Coronary artery (tissue), 2 donors: ENCODE measurements at places on chromosomes 7 and 10.

DNA sequence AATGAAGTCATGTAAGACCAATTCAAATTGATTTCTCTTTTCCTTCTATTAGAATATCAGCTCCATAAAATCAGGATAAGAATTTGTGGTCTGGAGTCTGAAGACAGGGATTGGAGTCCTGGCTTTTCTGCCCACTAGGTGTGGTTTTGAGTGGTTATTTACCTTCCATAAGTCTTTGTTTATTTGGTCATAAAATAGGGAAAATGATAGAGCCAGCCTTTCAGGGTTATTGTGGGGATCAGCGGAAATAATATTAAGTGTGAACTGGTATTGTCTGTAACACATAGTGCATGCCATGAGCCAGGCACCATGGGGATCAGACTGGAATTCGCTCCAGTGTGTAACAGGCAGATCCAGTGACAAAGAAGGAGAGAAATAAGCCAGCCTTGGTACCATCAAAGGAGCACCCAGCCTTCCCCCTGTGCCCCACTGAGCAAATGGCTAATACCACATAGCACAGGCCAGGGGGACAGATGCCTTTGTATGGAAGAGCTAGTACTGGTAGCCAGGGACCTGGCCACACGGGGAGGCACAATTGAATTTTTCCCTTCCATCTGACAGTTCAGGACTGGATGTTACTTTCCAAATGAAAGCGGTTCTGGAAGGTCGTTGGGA, 509.7 kb upstream of the PODXL start:
- DNase-seq = peak; percentile 41

GRCh38 chr10:26952094-26952493, 91.3 kb upstream of the ABI1 start:
- DNase-seq = no peak

DNA sequence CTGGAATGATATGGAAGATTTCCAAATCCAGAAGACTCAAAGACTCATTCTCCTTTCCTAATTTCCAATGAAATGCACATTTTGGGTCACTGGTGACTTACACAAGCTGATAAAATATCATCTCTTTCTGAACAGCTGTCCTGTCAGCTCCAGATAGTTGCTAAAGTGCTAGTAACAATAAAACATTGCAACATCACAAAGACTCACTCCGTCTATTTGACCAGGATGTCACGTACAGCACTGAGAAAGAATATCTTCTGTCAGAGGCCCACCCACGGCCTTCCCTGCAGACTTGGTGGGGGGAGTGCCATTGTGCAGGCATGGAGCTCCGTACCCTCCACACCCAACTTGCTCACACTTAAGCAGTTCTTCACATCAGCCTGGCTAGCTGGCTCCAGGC, 78.9 kb upstream of the EGR2 start:
- no peak for DNase-seq

DNA sequence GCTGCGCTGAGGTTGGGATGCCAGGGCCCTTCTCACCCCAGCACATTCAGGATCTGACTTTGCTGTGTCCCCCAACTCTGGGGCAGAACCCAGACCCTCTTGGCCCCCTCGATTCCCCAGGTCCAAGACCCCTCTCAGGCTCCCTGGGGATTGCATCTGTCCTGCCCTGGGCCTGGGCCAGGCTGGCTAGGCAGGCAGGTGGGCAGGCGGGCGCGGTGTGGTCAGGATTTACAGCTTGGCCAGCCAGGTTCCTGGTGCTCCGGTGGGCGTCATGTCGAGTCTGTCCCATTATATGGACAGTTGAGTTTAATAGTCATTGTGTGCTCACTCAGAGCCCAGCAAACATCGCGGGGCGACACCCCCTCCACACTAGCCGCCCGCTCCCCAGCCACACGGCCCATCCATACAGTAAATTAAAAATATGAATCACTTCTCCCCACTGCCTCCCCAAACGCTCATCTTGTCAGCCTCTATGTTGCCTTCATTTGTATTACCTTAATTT, 23.5 kb downstream of the POLL start:
- DNase-seq = peak; percentile 68

- DNase-seq = no peak
Observed at GRCh38 chr7:17448479-17449423, 150.3 kb downstream of the AHR start.

DNA sequence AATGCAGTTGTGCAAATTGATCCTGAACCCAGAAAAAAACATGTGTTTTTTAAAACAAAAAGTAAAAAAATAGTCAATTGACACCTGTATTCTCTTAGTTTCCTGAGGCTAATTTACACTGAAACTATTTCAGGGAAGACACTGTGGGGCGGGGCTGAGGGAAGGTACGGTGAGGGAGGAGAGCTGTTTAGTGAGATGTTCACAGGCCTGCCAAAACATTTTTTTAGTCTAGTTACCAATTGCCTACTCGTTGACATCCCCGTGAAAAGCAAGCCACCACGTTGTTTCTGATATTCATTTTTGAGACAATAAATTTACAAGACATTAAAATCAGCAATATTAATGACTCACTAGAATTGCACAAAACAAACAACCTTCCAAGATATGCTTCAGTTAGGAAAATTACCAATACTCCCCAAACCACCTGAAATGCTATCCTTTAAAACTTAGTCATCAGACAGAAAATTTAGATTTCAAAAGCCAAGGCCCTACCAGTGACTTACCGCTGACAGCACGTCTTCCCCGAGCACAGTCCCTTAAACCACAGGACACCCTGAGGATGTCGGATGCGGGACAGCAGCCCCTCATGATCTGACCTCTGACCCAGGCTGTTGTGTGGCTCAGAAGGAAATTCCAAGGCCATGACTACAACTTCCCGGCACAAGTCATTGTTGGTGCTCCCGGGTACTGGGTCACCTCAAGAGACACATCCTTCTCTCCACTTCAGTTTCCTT, 279.2 kb downstream of the PRPF18 start:
- DNase-seq = no peak

DNA sequence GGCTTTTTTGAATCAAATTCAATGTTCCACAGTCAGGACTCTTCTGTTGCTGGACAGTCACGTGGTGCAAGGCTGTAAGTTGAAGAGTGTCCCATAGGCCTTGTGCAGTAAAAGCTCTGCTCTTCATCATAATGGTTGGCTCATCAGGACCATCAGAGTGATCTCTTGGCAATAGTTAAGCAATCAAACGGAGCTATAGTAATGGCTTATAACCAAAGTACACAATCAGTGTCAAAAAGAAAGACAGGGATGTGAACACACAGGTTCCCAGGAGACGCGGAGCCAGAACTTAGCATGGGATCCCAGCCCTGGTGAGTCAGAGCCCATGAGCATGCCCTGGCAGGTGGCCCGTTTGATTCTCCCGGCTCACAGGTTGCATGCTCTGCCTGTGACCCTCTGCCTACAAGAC, 10.8 kb upstream of the GPNMB start:
- DNase-seq = no peak

DNA sequence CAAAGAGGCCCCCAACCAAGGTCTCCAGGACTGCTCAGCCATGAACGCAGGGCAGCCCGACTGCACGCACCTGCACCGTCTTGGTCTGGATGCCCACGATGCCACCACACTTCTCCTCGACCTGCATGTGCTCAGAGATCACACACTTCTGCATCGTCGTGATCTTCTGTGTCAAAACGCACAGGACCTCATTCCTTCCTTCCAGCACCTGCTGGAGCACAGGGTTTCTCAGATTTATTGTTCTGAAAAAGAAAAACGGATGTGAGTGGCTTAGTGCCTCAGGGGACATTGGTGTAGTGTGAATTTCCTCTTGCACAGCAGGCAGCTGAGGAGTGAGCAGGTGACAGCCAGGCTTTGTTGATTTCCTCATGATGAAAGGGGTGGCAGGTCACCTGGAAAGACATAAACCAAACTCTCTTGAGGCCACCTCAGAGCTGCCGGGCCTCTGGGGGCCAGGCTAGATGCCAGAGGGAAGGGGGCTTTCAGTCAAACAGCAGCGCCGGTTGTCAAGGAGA, 38.2 kb downstream of the GSDME start:
- DNase-seq = no peak

DNA sequence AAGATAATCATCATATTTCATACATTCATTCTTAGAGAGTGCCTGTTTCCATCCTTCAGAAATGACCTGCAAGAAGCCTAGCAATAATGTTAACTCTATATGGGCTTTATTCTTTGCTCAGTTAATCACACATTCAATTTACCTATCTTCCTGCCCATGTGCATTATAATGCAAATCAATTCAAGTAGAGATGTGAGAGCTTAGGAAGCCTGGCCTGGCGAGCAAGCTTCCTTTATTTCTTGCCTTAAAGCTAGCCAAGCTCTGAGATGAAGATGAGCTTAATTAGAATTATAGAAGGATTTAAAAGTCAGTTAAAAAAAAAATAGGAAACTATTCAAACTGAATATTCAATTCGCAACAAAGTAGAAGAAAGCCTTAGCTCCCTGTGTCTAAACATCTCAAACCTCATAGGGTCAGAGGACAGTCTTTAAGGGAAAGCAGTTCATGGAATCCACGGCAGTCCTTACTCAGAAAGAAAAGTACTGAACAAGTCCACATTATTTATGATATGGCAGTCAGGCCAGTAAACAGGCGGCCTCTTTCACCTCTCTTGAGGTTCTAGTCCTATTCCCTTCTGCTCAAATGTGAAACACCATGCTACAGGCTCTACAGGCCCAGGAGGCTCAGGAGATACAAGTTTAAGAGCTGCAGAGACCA, 214.1 kb downstream of the TFEC start:
- DNase-seq = no peak

GRCh38 chr7:108404509-108405420, 51.5 kb downstream of the NRCAM start:
- no peak for DNase-seq

DNA sequence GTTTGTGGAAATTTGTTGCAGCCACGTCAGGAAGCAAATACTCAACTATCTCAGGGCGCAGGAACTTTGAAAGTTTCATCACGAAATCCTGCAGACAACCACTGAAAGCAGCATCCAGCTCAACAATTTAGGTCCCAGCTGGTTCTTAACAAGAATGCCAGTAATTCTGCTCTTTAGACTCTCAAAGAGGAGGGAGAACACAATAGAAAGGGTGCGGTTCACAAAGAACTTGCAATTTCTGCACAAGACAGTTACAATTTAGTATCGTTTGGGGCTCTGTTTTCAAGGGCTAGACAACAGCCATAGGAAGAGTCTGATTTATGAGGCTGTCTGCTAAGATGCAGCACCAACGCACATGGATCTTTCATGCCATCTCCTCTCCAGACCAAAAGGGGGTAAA, 223.1 kb downstream of the FGFR2 start:
- no peak for DNase-seq

- no peak for DNase-seq
Observed at GRCh38 chr7:147911201-147911601, 679.4 kb upstream of the C7orf33 start.

DNA sequence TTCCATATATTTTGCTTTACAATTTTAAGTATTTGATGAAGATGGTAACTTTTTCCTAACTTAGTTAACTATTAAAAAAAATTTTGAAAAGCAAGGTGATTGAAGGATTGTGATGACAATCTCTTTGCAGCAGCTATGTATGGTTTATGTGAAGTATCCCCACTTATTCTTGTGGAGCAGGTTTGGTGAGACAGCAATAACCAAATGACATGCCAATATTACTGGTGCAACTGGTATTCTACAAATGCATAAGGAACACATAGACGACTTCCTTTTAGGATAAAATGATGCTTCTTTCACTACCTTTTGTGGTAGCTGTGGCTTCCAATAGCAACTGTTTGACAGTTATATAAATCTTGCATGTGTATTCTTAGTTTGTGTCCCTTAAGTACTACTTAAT, 465.3 kb downstream of the PLXDC2 start:
- no peak for DNase-seq

GRCh38 chr7:106485031-106485551, 175.9 kb downstream of the CCDC71L start:
- DNase-seq = no peak
